Gastroesophageal sphincter (tissue), 4 donors: ENCODE measurements at places on chromosomes 11 and 22. TPM values are rescaled to one million over a fixed set of nuclear protein-coding genes. Genes with fewer than 3 reads are reported as not detected.

Gene GDPD4
- not detected for total RNA-seq

Gene MS4A4A
- total RNA-seq = 14.0 TPM

Gene VSTM5
- total RNA-seq = not detected

Gene SAA2
- total RNA-seq = 18.6 TPM

Gene IGSF22
- not detected for total RNA-seq

Gene ZNF215
- total RNA-seq = 0.20 TPM

Gene FREY1
- not detected for total RNA-seq

Gene RASL10A
- 0.73 TPM for total RNA-seq

Gene OR6T1
- total RNA-seq = not detected

Gene MUC6
- not detected for total RNA-seq

Gene ATF4
- 450 TPM for total RNA-seq

Gene SULT4A1
- total RNA-seq = 1.7 TPM

Gene OR1S1
- not detected for total RNA-seq

Gene XKR3
- not detected for total RNA-seq

Gene LINC01488
- total RNA-seq = not detected

Gene AQP11
- 1.1 TPM for total RNA-seq

Gene MACROD1
- 56.2 TPM for total RNA-seq

Gene OR52N4
- total RNA-seq = not detected

Gene B3GAT3
- 25.0 TPM for total RNA-seq

Gene HORMAD2
- not detected for total RNA-seq

Gene ARHGAP42
- total RNA-seq = 29.1 TPM

Gene MYOD1
- total RNA-seq = not detected

Gene POTEH
- not detected for total RNA-seq
